Midbrain (tissue), 1 donor: ENCODE measurements at places on chromosomes 16 and 17.

- DNase-seq, result no peak
These were observed 1504.5 kb downstream of the CDH11 start for GRCh38 chr16:63617047-63617989.

- no peak for DNase-seq
These were observed 27.1 kb downstream of the GINS3 start for GRCh38 chr16:58419241-58419990.

GRCh38 chr17:77376795-77377709 is 236.3 kb downstream of the SEC14L1 start:
- DNase-seq, result no peak

GRCh38 chr16:35562919-35563318 is 2103.5 kb downstream of the TP53TG3F start:
- no peak for DNase-seq

DNA sequence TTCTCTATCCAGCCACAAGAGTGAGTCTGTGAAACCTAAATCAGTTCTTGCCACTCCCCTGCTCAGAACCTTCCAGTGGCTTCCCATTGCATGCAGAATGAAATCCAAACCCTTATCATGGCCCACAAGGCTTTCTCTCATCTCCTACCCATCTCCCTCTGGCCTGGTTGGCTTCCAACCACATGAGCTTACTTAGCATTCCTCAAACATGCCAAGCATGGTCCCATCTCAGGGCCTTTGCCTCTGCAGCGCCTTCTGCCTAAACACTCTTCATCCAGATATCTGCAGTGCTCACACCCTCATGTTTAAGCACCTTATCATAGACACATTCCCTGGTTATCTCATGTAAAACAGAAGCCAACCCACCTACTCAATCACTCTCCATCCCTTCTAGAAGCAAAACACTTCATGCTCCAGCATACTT is 15.5 kb downstream of the TK2 start:
- DNase-seq, result no peak

DNA sequence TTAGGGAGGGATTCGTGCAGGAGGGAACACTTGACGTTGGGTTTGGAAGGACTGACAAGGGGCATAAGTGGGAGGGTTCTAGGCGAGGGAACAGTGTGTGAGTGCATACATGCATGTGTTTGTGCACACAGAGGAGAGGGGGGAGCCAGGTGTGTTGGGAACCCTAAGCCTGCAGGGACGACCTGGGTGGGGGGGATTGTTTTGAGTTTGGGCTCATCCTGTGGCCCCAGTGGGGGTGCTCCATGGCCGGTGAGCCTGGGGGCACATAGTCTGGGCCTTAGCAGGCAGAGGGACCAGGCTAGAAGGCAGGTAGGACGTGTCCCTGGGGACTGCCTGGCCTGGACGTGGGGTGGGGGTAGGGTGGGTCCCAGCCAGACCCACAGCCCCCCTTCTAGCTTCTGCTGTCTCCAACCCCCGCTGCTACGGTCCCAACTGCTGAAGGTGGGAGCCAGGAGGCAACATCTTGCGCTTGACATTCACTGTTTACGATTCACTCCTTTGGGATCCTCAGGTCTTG is 11.9 kb upstream of the RASD1 start:
- DNase-seq, result no peak

- no peak for DNase-seq
These were observed 189.5 kb downstream of the ABCC12 start for GRCh38 chr16:47966325-47966724.

GRCh38 chr16:253833-254232 is 19.2 kb downstream of the FAM234A start:
- DNase-seq, result no peak

GRCh38 chr17:1467898-1468492 is 12.0 kb upstream of the CRK start:
- DNase-seq, result no peak

GRCh38 chr16:2207872-2208271 is 2.6 kb downstream of the MLST8 start:
- DNase-seq, result no peak

DNA sequence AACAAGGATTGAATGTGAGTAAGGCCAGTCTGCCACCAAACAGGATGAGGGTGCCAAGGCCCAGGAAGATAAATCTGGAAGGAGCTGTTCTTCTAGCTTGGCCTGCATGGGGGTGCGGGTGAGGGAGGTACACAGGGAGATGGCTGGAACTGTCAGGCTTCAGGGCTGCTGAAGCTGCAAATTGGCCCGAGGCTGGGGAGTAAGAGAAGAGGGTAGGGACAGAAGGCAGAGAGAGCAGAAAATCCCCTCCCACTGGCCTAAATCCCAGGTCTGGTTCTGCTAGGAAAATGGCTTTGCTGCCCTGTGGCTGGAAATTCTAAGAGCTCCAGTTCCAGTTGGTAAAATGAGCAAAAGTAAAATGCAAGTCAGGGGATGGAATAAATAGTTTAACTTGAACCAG is 87.9 kb downstream of the CCDC182 start:
- DNase-seq, result peak; percentile 35

DNA sequence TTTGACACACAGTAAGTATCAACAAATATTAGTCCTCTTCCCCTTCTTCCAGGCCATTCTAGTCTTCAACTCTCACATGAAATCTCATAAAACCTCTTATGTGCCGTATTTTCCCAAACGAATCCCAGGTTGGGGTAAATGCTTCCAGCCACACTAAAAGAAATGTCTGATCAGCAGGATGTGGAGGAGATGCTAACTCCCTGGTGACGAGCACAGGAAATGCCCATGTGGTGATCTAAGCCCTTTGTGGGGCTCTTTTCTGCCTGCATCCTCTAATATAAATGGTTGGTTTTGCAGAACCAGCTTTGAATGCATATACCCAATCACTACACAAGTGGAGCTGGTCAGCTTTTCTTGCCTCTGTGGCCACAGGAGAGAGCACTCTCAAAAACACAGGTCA is 498.2 kb upstream of the ERCC4 start:
- DNase-seq, result no peak

DNA sequence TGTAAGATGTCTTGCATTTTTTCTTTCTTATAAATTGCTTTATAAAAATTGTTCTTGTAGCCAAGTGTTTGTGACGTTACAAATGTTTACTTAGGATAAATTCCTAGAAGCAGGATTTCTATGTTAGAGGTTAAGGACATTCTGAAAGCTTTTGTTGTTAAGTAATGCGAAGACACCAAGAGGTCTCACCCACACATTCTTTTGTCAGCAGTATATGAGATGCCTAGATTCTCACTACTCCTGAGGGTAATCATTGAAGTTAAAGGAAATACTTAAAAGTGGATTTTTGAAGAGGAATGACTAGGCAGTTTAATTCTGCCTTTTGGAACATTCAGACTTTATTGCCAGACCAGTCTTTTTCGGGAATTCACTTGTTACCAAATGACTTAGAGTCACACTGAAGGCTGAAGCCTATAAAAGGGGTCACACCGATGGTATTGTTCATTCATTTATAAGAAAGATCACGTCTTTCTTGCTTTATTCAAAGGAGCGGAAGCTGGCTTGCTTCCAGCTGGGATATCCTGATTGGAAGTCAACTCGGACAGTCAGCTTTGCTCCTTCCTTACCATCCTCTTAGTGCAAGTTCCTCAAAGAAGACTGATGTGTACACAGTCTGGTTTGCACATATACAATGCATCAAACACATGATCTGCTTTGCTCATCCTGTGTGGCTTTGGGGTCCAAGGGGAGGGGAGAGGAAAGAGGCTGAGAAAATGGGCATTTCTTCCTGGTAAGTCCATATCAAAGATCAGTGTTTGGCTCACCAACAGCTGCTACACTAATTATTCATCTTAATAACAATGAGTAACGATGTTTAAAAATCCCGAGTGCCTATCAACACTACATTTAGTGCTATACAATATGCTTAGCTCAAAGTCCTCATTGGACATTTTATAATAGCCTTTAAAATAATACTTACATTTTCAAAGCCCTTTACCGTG is 160.0 kb downstream of the MAP2K6 start:
- no peak for DNase-seq

- DNase-seq, result no peak
These were observed 30.4 kb downstream of the TEX2 start for GRCh38 chr17:64232466-64233262.

DNA sequence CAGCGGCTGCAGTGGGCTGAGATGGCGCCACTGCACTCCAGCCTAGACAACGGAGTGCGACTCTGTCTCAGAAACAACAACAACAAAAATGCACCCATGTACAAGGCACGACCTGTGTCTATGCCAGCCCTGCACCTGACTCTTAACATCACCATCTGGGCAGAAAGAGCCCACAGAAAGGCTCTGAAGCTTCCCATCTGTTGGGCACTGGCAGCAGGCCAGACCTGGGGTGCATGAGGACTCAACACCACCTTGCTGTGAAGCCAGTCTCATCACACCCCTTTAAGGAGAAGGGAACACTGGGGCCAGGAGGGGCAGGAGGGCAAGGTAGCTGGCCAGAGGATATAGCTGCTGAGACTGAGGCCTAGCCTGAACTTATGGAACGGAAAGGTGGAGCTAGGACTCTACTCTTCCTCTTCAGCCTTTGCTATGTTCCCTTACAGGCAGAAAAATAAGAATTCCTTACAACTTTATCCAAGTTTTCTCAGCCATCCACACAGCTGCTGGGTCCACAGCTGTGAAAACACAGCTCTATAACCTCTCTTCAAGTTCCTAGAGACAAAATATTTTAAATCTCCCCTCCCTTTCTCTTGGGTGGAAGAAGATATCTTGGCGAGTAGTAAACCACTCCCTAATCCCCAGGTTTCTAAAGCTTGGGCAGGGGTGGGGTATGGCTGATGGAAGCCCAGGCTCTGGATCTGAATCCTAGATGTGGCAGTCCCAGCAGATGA is 2.8 kb downstream of the ELOB start:
- no peak for DNase-seq

DNA sequence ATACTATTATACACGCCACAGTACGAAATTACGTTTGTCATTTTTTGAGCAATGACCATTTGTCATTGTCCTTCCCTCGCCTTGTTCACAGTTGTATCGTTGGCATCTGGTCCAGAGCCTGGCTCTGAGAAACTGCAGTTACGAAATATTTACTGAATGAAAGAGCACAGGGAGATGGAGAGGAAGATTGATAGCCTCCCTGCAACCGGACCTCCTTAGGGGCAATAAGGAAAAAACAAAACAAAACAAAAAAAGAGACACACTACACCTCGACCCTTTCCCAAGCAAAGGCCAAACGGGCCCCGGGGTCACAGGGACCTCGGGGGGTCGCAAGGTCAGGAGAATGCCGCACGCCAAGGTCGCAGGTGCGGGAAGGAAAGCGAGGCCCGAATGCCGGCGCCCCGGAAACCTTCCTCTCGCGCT is 857 bp downstream of the GOT2 start:
- DNase-seq, result peak; percentile 28

DNA sequence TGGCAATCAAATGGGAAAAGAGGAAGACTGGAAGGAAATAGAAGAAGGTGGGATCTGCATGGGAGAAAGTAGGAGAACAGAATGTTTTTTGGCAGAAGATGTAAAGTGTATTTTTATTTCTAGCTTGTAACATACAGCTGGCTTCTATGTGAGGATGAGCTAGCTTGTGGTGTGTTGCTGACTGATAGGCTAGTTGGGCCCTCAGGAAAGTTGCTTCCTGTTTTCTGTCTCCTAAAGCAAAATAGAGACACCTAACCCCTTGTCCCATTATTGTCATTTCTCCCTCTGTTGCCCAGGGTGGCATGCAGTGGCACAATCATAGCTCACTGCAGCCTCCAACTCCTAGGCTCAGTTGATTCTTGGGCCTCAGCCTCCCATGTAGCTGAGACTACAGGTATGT is 15.9 kb downstream of the TNRC6A start:
- DNase-seq, result no peak

- DNase-seq, result no peak
These were observed 69.3 kb downstream of the CRISPLD2 start for GRCh38 chr16:84889066-84889465.

GRCh38 chr17:40602445-40603443 is 37.5 kb upstream of the CCR7 start:
- DNase-seq, result no peak

DNA sequence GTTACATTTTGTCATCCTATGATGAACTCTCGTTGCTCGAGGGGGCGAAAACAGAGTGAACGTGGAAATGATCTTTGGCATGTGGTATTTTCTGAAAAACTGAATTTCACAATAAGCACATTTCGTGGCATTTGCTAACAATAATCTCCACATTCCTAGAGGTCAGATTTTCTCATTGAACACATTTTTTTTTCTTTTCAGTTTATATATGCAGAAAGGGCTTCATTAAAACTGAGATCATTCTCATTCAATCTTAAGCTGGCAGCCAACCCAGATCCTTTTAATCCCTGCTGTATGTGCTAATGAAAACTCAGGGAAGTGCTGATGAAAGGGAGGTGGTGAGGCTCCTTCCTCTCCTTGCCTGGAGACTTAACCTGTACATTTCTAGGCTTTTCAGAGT is 52.6 kb downstream of the PRKCA start:
- DNase-seq, result no peak

- DNase-seq, result no peak
These were observed 11.8 kb upstream of the PHF12 start for GRCh38 chr17:28963055-28963611.

DNA sequence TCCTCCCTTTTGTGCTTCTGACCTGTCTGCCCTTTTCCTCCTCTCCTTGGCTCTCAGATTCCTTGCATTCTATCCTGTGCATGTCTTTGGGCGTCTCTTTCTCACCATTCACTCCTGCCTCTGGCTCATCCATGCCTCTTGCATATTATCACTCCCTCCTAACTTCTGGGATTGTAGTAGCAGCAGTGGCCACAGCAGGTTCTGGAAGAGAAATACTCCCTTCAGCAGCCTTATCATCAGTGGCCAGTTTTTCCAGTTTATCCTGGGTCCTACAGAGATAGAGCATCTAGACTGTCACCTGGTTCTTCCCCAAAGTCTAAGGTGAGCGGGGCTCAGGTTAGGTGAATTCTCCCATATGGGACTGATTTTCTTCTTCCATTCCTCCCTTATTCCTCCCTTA is 354.0 kb upstream of the CCL2 start:
- DNase-seq, result no peak

DNA sequence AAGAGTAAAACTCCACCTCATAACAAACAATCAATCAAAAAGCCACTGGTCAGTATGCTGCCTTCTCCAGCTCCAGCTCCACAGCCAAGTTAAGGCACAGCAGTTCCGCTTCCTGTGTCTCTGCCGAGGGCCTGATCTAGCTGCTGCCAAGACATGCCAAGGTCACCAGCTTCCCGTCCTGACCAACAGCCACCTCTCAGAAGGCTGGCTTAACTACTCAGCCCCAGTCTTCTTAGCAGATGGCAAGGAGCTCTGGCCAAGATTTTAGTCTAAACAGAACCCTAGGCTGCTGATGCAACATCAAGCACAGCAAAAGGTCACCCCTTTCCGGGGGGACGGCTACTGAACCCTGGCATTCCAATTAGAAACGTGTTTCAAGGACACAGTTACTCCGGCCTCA is 17.7 kb upstream of the MNT start:
- no peak for DNase-seq

DNA sequence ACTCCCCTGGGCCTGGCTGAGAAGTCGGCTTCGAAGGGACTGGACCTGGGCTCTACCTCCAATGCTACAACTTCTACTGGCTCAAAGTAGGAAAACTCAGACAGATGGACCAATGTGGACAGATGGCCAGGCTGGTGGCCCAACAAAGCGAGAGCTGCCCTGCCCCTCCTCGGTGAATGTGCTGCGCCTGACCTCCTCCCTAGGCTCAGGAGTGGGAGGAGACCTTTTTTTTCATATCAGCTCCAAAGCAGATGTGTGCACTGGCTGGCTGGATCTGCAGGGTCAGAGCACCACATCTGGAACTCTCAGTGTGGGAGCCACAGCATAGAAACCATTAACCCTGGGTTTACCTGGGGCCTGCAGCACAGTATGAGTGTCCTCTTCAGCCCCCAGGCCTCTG is 20.8 kb downstream of the ATP6V0D1 start:
- DNase-seq, result no peak

- DNase-seq, result no peak
These were observed 4.8 kb upstream of the INPP5K start for GRCh38 chr17:1521086-1521640.
